Epithelial cell of proximal tubule (primary cell): ENCODE measurements at places on chromosomes 11 and 22. TPM values are rescaled to one million over a fixed set of nuclear protein-coding genes. Genes with fewer than 3 reads are reported as not detected.

ALX4 gene
- total RNA-seq: not detected in 2 replicates

C22orf42 gene
- total RNA-seq: not detected in 2 replicates

PAMR1 gene
- total RNA-seq: 0.06 and 0.22 TPM in 2 replicates

SPON1 gene
- total RNA-seq: 20.5 and 22.4 TPM in 2 replicates

BIRC3 gene
- 17.3 and 17.8 TPM in 2 replicates for total RNA-seq

PANX3 gene
- total RNA-seq: not detected in 2 replicates

PSMD13 gene
- total RNA-seq: 222 and 249 TPM in 2 replicates

CD3E gene
- total RNA-seq: not detected in 2 replicates

- no peak for DNase-seq
These were observed 7.9 kb downstream of the ATG16L2 start for GRCh38 chr11:72821920-72822799.

- no peak for DNase-seq
These were observed 60.6 kb downstream of the PPP6R2 start for GRCh38 chr22:50403701-50404101.

DNA sequence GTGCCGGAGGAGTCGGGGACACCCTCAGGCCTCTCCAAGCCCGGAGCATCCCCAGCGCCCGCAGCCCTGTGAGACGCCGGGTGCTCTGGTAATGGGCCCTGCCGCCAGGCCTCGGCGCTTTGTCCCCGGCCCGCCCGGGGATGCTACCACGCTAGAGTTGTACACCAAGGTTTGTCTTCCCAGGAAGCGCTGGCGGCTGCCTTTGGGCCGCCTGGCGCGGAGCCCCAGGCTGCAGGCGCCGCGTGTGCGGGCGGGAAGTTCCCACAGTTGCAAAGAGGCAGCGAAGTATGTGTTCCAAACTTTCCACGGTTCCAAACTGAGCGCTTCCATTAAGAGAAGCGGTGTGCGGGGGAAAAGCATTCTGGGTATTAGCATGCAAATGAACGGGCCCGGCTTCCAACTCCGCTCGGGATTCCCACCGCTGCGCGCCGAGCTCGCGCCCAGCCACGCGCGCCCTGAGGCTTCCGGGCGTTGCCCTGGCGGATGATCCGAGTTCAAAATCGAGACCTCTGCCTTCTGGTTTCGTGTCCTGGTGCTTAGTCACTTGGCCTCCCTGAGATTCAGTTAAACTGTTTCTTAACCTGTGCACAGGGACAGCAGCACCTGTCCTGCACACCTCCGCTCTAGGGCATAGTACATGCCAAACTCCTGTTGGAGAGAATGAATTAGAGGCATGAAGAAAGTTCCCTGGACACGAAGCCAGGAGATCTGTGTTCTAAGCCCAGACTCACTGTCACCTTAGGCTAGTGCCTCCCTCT lies 1.3 kb upstream of the PATZ1 start:
- no peak for DNase-seq

GRCh38 chr22:22194931-22195264 lies 49.7 kb upstream of the VPREB1 start:
- no peak for DNase-seq

DNA sequence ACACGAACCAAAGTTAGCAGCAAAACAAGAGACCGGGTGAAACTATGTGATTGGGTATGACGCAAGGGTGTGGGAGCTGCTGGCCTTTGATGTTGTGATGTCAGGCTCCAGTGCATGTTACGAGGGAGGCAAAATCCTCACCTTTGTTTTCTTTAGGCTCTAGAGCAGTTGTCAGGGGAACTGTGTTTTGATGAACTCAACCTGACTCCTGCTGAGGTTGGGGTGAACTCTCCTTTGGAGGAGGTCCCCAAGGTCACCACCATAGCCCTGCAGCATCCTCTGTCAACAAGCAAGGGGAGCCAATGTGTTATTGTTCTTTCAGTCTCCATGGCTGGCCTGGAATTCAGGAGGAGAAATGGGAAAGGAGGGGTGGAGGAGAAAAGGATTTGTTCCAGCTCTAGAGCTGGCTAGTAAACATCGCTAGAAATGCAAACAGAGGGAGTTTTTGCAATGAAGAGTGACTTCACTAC lies 33.8 kb downstream of the RASSF10 start:
- DNase-seq: no peak

- no peak for DNase-seq
These were observed 37.6 kb upstream of the DKK3 start for GRCh38 chr11:12045914-12046635.

- DNase-seq: no peak
These were observed 17.5 kb upstream of the CDKN1C start for GRCh38 chr11:2902784-2903671.

DNA sequence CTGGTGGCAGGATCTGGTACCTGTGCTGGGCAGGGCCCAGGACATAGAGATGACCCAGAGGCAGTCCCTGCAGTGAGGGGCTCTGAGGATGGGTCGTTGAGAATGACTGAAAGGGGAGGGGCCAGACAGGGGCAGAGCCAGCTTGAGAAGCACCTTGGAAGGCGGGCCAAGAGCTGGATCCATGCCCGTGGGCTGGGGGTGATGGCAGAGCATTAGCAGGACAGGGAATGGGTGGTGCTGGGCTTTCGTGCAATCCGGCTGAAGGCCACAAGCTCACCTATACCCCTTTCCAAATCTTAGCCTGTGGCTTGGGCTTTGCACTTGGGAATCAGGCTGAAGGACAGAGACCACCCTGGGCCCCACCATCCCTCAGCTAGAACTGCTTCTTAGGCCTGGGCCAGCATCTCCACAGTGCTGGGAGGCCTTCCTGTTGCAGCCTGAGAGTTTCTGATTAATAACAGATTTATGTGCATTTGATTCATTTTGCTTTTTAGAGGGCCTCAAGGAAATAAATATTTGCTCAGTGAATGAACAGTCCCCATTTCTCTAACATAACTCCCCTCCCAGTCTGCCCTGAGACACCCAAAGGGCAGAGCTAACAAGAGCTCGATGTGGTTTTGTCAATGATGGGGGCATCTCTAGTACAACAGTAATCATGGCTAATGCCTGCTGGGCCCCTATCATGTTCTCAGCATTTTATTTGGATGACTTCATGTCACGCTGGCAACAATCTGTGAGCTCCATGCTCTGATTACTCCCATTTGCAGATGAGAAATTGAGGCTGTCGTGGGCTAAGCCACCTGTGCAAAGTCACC lies 39.3 kb downstream of the RIBC2 start:
- DNase-seq: no peak

DNA sequence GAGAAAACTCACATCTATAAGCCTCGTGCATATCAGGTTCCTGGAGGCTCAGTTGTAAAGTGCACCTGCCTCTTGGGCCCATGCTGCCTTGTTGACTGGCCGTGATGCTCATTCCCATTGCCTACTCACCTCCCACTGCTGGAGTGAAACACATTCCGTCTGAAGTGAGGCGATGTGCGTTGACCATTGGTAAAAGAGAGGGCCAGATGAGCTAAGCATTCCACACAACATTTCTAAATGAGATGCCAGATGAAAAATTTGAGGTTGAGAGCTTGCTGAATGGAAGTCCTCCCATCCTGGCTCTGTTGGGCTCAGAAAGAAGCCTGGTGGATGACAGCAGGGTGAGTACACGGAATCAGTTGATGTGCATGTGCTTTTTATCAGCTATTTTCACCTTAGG lies 8.6 kb upstream of the ADAMTS15 start:
- DNase-seq: no peak

GRCh38 chr11:67421430-67422031 lies 6.1 kb downstream of the CARNS1 start:
- DNase-seq: no peak

- no peak for DNase-seq
These were observed 243.6 kb upstream of the LUZP2 start for GRCh38 chr11:24253237-24253760.

DNA sequence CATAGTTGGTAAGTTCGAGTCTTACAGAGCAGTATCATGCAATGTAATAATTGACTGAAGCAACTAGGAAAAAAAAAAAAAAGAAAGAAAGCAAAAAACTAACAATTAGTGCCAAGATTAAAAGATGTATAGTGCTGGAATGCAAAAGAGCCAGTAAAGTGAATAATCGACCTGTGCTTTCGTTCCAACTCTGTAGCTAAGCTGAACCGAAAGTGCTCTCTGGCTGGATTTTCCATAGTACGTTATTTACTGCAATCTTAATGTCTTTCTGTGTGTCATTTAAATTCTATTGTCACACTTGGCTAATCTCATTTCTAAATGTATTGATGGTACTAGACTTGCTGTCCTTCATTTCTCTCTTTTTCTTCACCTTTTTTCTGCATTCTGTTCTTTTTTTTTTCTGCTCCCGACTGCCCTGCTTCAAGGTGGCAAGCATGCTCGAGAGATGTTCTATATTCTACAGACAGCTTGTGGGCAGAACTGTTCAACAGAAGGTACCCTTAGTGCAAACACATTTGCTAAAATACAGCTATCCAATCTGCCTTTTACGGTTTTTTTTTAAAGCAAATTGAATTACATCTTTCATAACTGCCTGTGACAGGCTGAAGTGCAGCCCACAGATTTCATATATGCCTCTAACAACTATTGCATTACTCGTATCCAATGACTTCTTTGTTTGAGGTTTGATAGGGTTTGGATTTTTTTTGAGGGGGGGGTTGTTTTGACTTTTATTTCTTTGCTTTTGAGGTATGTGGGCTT lies 204.2 kb upstream of the MTNR1B start:
- DNase-seq: no peak

GRCh38 chr11:131695889-131696429 lies 325.5 kb downstream of the NTM start:
- no peak for DNase-seq

DNA sequence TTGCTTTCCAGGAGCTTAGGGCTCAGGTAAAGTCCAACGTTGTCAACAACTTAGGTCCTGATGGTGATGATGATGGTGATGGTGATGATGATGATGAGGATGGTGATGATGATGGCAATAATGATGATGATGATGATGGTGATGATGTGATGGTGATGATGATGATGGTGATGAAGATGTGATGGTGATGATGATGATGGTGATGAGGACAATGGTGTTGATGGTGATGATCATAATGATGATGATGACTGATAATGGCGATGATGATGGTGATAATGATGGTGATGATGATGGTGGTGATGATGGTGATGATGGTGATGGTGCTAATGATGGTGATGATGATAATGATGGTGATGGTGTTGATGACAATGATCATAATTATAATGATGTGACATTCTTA lies 750.2 kb downstream of the TBC1D22A start:
- DNase-seq: no peak

DNA sequence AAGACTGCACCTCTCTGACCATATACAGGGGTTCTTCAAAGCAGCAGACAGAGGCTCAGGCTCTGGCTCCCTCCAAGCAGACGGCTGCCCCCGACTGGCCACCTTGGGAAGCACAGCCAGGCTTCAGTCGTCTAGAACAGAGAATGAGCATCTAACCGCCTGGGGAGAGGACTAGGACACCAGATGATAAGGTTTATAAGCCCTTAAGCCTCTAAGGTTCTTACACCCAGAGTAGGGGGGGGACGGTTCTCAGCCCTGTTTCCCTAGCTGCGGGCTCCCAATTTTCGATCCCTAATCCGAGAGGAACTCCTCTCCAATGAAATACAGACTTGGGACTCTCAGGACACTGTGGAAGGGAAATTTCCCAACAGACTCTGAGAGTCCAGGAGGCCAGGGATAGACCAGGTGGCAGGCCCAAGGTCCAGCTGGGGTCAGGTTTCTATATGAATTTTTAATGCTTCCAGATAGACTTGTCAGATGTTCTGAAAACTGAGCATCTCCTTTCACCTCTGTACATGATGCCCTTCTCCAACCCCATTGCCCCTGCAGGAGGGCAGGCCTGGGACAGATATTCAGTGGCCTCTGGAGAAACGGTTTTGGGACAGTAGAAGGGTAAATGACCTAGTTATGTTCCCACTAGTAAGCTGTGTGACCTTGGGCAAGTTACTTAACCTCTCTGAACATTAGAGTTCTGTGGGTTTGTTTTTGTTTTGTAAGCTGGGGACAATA lies 20.2 kb downstream of the RTN4RL2 start:
- DNase-seq: no peak

DNA sequence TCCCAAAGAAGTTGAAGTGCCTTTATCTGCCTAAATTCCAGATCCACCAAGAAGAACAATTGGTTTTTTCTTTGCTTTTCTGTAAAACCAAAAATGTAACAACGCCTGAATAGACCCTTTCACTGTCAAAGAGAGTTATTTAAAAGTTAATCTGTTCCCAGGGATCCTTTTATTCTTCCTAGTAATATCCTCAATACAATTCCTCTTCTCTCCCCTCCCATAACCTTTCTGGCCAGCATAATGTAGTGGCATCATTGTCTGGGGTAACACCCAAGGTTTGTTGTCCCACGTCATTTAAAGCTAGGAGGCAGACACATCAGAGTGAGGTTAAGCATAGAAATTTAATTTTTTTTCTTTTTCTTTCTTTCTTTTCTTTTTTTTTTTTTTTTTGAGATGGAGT lies 39.9 kb downstream of the MS4A2 start:
- no peak for DNase-seq
